ENCODE measurements at places on chromosomes 3 and 15.

DNA sequence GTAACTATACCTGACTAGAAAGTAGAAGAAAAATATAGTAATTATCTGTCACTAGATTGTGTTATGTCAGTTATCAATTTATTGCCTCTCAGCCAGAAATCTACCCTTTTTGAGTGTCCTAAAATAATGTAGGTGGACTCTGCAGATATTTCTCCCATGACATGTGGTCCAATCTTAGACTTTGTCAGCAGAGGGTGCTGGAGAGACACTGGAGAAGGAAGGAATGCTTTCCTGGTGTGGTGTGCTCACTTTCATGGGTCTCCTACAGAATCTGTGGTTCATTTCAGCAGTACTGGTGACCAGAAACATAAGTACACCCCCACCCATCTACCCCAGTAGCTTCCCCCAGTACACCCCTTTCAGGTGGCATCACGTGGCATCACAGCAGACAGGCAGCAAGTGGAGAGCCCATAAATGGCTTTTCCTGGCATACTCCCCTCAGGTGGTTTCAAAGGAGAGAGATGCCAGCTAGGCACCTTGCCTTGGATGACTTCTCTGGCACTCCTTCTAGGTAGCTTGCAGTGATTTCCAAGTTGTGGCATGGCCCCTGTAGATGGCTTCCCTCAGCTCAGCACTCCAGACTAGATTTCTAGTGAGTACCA, 114.7 kb downstream of the GADL1 start:
- DNase-seq, result no peak

DNA sequence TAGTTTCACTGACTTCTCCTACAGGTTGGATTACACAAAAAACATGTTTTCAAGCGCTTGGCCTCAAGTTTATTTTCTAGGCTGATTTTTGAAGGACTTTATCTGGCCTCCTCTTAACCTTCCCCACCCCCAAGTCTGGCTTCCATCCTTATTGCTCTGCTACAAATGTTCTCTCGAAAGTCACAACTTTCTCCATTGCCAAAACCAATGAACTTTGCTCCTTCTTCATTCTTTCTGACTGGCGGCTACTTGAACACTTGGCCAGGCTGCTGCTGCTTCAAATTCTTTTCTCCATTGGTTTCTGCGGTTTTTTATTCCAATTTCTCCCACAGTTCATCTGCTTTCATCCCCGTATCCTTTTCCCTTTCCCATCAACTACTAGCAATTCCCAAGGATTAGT, 106.6 kb downstream of the TOP2B start:
- DNase-seq, result peak; percentile 40

GRCh38 chr15:62792986-62793751, 249.4 kb upstream of the TPM1 start:
- no peak for DNase-seq

DNA sequence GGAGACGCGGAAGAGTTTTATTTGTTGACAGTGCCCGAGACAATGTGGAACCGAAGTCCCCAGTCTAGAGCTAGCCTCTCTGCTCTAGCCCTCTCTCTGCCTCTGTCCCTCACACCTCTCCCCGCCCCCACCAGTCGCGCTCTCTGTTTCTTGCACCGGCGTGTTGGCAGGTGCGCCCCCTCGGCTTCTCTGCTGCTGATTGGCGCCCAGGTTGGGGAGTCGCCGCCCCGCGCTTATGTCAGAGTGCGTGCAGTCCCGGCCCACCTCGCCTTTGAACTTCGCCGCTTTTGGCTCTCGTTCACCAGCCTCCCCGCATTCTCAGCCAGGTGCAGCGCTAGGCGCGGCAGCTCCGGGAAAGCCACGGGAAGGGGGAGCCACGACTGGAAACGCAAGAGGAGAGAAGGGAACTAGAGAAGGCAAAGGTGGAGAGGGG, at the start of gene SOX14:
TSS of gene SOX14 (plus strand) at position 315 of the 433 bp plus-strand sequence. CDS start 470 bp downstream, outside the sequence.
- no peak for DNase-seq

- DNase-seq, result no peak
These were observed 68.0 kb upstream of the ADPGK start for GRCh38 chr15:72851586-72851985.

DNA sequence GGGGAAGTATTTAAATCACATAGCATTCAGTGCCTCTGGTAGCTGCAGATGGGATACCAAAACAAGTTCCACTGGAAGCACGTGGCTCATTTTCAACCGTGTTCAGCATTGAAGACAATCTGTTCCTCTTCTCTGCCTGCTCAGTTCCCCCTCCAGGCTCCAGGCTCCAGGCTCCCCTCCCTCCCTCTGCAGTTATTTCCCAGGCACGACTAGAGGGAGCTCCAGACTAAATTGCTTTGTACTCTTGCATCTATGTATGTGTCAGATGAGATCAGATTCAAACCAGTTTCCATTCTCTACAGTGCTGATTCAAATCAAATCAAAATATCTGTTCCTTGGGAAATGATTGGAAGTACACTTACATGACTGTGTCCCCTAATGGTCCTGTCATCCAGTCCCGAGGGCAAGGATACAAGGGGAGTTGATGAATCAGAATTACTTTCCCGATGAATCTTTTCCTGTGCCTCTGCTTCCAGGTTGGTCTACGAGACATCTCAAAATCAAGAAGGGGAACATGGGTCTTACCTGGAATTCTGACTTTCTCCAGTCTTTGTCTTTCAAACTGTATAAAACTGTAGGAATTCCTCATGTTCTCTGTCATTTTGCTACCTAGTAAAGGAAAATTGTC, 600.5 kb downstream of the EDEM1 start:
- DNase-seq, result peak; percentile 87

- DNase-seq, result no peak
These were observed 227.7 kb upstream of the CD96 start for GRCh38 chr3:111314181-111314873.

GRCh38 chr15:41853831-41854230, 15.2 kb downstream of the PLA2G4B start:
- DNase-seq, result no peak

DNA sequence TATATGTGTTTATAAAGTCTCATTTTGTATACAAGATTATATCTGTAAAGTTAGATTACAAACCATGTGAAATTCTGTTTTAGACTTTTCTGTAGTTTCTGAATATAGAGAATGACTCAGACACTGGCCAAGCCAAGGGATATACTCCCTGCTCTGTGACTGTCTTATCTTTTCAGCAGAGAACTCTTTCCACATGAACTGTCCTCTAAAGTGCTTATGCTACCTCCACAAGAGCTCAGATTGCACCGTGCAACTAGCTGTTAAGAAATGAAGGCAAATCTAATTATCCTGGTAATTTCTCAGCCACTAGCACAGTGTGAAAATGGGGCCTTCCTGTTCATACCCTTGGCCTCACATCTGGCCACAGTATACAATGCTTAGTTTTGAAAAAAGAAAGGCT, 44.3 kb upstream of the CPNE4 start:
- DNase-seq, result no peak

DNA sequence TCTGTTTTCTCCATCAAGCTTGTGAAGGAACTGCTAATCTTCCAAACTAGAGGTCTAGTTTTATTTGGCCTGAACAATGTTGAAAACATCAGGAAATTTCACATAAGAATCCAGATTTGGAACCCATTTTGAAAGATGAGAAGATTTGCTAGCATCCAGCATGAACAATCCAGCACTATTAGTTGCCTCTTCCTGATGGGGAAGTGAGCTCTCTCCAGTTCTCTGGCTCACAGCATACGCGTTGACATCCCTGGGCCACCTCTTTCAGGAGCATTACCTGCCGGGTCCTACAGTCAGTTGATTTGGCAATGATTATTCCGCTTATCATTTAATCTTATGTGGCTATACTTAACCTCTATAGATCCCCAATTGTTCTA, 10.9 kb downstream of the GPR87 start:
- DNase-seq, result no peak

DNA sequence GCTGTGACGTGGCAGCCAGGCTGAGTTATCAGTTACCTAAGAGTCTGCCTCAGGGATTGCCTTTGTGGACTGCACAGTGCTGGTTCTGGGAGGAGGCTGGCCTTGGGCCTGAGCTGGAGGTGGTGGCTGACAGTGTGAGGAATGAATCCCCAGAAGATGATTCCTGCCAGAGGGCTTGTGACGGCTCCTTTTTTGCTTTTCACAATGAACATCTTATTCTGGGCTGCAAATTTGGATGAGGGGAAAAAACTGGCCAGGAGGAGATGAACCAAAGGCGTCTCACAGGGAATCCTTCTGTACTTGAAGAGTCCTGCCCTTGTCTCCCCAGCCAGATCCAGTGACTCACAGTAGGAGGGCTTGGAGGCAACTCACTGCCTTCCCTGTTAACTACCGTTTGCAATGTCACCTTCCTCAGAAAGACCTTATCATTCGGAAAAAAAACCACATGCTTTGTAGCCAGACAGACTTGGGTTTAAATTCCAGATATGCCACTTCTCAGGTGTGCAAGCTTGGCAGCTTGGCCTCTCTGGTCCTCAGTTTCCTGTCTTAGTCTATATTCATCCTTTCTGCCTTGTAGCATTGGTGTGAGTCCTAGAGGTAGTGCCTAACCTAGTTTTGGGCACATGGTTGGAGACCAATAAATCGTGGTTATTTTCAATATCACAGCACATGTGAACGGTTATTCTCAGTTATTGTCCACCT, 19.1 kb downstream of the ST6GAL1 start:
- DNase-seq, result no peak

DNA sequence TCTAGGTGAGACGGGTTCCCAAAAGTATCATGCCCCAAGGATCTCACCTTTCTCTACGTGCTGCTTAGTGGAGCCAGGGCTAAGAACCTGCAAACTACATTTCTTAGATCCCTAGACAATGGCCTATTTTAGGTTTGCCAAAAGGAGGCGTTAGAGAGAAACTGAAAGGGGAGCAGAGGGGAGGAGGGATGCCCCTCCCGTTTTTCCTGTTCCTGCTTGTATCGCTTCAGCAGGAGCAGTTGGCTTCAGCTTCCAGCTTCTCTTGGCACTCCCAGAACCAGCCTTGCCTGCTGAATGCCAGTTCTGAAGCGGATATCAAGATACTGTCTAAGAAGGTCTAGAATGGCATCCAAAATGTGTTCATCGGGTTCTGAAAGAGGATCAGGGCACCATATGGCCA, 58.4 kb upstream of the ABHD17C start:
- DNase-seq, result no peak

DNA sequence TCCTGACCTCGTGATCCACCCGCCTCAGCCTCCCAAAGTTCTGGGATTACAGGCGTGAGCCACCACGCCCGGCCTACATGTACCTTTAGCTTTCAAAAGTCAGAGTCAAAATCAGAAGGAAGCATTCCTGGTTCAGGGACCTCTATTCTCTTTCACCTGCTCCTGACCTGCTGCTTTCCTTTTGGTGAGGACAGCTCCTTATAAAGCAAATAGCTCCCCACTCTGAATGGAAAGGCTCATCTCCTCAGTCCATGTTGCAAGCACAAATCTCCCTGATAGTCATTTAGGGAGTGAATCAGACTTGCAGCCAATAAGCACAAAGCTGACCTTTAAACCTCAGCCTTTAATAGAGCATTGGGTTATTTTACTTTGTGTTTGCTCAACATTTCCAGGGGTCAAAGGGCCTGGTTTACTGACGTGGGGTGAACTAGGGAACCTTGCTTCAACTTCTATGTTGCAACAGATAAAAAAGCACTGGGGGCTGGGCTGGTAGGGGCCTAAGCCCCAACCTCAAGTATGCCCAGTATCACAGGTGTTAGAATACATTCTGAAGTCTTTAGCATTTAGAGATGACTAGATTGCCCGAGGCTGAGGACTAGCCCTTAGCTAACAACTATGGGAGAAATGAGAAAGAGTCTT, 43.1 kb downstream of the THRB start:
- DNase-seq, result no peak

- DNase-seq, result no peak
These were observed 38.7 kb downstream of the RTP4 start for GRCh38 chr3:187406927-187407326.

- no peak for DNase-seq
These were observed 10.4 kb upstream of the VIPR1 start for GRCh38 chr3:42491881-42492507.

- no peak for DNase-seq
These were observed 47.9 kb downstream of the RNF13 start for GRCh38 chr3:149860881-149861280.

DNA sequence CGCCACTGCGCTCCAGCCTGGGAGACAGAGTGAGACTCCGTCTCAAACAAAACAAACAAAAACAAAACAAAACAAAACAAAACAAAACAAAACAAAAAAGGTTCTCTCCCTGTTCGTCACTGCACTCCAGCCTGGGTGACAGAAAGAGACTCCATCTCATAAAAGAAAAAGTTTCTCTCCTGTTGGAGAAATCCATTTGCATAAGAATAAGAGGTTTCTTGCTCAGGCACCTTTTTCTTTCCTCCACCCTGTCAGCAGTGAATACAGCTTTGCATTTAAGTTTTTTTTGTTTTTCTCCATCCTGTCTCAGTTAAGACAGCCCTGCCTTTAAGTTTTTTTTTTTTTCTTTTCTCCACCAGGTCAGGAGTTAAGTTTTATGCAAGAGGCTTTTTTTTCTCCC, 109.5 kb downstream of the DPH6 start:
- DNase-seq, result no peak

GRCh38 chr3:23067116-23067515, 136.0 kb upstream of the UBE2E2 start:
- DNase-seq, result no peak

DNA sequence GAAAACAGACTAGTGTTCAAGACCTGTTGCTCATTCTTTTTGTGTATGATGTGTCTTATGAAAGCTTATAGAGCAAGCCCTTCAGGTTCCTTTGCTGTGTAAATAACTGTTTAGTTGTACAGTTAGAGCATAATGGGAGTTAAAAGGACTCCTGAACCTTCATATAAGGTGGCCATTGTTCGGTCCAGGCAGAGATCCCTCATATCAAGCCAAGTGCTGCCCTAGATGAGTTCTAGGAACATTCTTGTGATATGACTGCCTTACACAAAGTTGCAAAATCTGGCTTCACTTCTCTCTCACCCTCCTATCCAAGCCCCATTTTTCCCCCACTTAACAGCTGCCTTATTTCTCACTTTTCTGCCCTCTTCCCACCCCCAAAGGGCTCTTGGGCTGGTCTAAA, 26.9 kb downstream of the GYG1 start:
- no peak for DNase-seq

All from Ammon's horn (tissue), 1 donor.